ENCODE measurements at places on chromosomes 4 and X.

GRCh38 chrX:110181459-110182137 lies 136.3 kb downstream of the AMMECR1 start:
- no peak for DNase-seq

- no peak for DNase-seq
These were observed 98.1 kb upstream of the C1GALT1C1 start for GRCh38 chrX:120727911-120728310.

DNA sequence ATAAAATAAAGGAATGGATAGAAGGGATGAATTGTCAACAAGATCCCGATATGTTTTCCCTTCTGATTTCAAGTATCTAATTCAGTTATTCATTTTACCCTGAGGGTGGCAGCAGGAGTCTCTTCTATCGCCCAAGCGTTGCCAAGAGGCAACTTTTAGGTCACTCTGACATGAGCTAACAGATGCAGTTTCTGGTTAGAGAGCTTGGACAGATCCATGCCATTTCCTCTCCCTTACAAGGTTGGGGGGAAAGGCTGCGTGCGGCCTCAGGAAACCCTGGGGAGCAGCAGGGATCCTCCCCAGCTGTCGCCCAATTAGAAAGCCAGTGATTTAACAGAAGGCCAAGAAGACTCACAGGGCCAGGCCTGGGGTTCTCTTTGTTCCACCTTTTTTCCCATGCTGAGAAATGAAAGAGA lies 35.3 kb upstream of the WAS start:
- no peak for DNase-seq

GRCh38 chr4:54844911-54845310 lies 187.2 kb downstream of the KIT start:
- DNase-seq: no peak

GRCh38 chr4:2366252-2367192 lies 51.9 kb downstream of the ZFYVE28 start:
- no peak for DNase-seq

- DNase-seq: no peak
These were observed 104.2 kb downstream of the AFF1 start for GRCh38 chr4:87038837-87039615.

DNA sequence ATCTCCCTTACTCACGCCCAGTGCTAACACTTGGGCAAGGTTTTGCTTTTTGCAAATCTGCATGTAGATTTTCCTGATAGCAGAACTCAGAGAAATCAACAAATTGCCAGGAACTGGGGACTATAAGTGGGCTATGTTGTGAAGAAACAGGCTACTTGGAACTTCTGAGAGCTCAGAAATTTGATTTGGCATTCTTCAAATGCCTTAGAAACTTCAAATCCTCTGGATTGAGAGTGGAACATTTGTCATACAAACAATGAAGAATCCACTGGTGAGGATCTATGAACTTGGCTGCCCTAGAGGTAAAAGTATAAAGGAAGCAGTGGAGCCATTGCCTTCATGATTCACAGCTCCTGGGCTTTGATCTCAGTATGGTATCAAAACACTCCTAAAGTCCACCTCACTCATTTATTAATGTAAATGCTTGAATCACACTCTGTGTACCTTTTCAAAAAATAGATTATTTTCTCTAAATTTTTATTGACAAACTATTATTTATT lies 126.0 kb downstream of the GLRA3 start:
- DNase-seq: no peak

- DNase-seq: no peak
These were observed 772 bp upstream of the FBXW7 start for GRCh38 chr4:152536545-152537182.

- DNase-seq: no peak
These were observed 1.4 kb upstream of the CXCL1 start for GRCh38 chr4:73867783-73868182.

- DNase-seq: no peak
These were observed 17.5 kb downstream of the STX18 start for GRCh38 chr4:4524364-4524763.

DNA sequence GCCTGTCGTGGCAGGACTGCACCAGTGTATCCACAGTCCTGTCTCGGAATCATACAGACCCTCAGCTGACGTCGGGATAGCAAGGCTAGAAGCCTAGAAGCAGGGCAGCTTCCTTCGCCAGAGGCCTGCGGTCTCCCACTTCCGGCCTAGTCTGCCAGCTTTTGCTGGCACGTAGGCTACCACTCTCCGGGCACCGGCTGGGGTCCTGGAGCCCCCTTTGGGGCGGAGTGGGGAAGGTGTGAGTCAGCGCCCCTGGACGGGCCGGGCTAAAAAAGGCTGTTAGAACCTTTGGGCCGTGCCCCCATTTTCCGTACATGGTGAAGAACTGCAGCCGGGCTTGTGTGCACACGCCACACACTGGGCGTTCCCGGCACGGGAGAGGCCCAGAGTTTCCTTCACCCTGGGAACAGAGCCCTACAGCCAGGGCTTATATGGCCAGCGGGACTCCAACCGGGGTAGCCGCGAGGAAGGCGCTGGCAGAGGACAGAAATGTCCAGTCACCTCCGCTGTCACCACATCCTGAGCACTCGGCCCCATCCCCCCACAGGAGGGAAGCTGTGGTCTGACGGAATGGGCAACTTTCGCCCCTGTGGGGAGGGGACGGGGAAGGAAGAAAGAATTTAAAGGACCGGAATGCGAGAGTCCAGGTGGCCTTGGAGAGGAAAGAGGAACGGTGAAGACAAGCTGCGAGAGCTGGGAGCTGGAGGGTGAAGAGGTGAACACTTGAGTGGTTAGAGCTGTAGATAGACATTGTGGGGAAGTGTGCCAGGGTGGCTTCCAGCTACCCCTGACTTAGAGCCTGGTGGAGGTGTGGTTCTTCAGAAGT lies 4.6 kb downstream of the MAGIX start:
- DNase-seq: peak; percentile 52
